Metanephros (tissue), 2 donors: ENCODE measurements at places on chromosomes 7 and 10. TPM values are rescaled to one million over a fixed set of nuclear protein-coding genes. Genes with fewer than 3 reads are reported as not detected.

The ZNF33B gene
- total RNA-seq = 33.3 TPM

The STK31 gene
- total RNA-seq = 0.64 TPM

The TBC1D12 gene
- total RNA-seq = 25.8 TPM

The ADAMTS14 gene
- 4.0 TPM for total RNA-seq

The MMD2 gene
- total RNA-seq = not detected

The ZPBP gene
- 0.88 TPM for total RNA-seq

The PRPS1L1 gene
- total RNA-seq = not detected

The TMEM236 gene
- total RNA-seq = 0.64 TPM

The COL26A1 gene
- 21.9 TPM for total RNA-seq

The SLC26A3 gene
- not detected for total RNA-seq

The VWA2 gene
- 3.0 TPM for total RNA-seq

The TIMM23 gene
- total RNA-seq = 38.5 TPM

The C10orf67 gene
- total RNA-seq = 1.8 TPM

The H2BK1 gene
- total RNA-seq = not detected

The SPAM1 gene
- not detected for total RNA-seq

The IFIT2 gene
- 8.4 TPM for total RNA-seq

The SRRT gene
- total RNA-seq = 81.9 TPM

The GIMAP8 gene
- total RNA-seq = 10.6 TPM

The SUN3 gene
- not detected for total RNA-seq

The CHRM2 gene
- 4.8 TPM for total RNA-seq

The CC2D2B gene
- 3.8 TPM for total RNA-seq

The SSC4D gene
- 3.7 TPM for total RNA-seq

The ENTPD7 gene
- 20.2 TPM for total RNA-seq

The XRCC2 gene
- 4.1 TPM for total RNA-seq
